ENCODE measurements at places on chromosomes 7 and 10. TPM values are rescaled to one million over a fixed set of nuclear protein-coding genes. Genes with fewer than 3 reads are reported as not detected.

The HTR5A gene
- not detected for total RNA-seq

The HMX2 gene
- total RNA-seq = not detected

The GALNT17 gene
- total RNA-seq = not detected

The ERVW-1 gene
- total RNA-seq = not detected

The SPDYE5 gene
- not detected for total RNA-seq
